Camera-type eye (tissue), 1 donor: ENCODE measurements at places on chromosomes 6 and 20. TPM values are rescaled to one million over a fixed set of nuclear protein-coding genes. Genes with fewer than 3 reads are reported as not detected.

Gene NOTCH4
- 13.6 TPM for total RNA-seq

Gene TXNDC5
- total RNA-seq = 112 TPM

Gene RAB32
- 18.5 TPM for total RNA-seq

Gene IL17A
- total RNA-seq = not detected

Gene SNAI1
- 0.22 TPM for total RNA-seq

Gene IL20RA
- total RNA-seq = 2.3 TPM

Gene C20orf202
- 0.77 TPM for total RNA-seq

Gene C6orf132
- 4.4 TPM for total RNA-seq
